ENCODE measurements at places on chromosomes 11 and 22.

DNA sequence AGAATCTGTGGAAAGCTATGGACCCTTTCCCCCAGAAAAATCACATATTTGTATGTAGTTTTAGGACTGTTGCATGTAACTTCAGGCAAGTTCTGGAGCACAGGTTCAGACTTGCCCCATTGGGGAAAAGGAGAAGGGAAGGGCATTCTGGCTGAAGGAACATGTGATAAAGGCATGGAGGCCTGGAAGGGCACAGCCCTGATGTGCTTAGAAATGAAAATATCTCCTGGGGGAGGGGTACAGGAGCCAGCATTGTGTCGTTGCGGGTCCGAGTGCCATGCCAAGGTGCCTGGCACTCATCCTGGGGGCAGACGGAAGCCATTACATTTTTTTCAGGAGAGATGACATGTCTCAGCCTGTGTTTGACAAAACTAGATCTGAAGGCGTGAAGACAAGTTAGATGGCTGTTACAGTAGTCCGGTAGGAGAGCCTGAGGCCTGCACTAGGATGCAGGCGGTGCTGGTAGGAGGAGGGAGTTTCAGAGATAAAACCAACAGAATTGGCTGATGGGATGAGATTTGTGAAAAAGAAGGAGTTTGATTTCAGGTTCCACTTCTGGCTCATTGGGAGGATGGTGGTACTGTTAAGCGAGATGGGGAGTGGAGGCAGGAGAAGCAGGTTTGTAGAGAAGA lies 96.9 kb downstream of the TEAD1 start:
- no peaks in the 10 kb centered on the region for H3K27me3 ChIP-seq
- H3K4me1 ChIP-seq, result peaks cover 29% of the 10 kb centered on the region
- H3K36me3 ChIP-seq, result no peaks in the 10 kb centered on the region
- DNase-seq, result no peak
- H3K27ac ChIP-seq, result no peak overlapping the region

DNA sequence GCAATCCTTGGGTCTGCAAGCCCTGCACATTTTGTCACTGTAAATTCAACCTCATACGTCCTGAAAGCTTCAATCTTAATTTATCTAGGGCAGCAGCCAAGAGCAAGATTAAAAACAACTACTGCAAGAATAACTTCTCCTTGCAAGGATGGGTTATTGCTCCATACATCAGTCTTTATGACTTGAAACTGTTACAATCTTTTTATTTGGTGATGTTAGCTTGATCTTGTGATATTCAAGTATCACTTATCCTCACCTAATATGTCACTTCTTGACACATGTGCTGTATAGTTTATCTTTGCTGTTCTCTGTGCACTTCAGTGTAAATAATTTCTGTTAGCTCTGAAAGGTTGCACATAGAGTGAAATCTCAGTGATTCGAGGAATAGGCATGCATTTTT lies 14.7 kb upstream of the APLP2 start:
- H3K27ac ChIP-seq, result no peak overlapping the region
- H3K36me3 ChIP-seq, result no peaks in the 10 kb centered on the region
- peaks cover 7% of the 10 kb centered on the region for H3K4me1 ChIP-seq

DNA sequence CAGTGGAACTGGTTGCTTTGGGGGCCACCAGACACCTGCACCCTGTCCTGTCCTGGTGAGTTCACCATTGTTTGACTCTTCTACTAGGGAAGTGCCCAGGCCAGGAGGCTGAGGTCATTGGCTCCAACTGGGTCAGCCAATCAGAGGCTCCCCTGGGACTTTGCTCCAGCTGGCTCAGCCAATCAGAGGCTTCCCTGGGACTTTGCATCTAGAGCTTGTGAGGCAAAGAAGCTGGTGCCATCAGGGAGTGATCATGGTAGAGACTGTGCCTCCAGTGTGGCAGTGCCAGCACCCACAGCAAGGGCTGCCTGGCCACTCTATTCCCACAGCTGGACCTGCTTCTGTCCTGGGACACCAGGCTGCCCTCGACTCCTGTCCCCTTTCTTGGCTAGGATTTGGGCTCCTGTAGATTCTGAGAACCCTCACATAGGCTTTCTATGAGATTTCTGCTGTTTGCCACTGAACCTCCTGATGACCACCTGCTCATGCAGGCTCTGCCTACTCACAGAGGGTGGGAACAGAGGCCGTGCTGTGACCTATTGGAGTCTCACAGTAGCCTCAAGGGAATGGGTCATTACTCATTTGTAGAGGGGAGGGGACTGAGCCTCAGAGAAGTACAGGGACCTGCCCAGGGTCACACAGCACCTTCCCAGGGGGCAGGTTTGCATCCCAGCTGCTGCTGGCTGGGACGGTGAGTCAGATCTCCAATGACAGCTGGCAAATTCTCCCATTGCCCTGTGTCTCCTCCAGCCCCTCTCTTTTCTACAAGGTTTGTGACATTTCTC lies 59.2 kb upstream of the SHISAL1 start:
- no peaks in the 10 kb centered on the region for H3K36me3 ChIP-seq
- H3K27ac ChIP-seq, result no peak overlapping the region
- no peak overlapping the region for H3K4me3 ChIP-seq
- no peaks in the 10 kb centered on the region for H3K27me3 ChIP-seq
- peaks cover 7% of the 10 kb centered on the region for H3K4me1 ChIP-seq

GRCh38 chr22:28410050-28410816 lies 269.4 kb downstream of the TTC28 start:
- DNase-seq, result no peak
- H3K4me3 ChIP-seq, result no peak overlapping the region

GRCh38 chr11:71421392-71421950 lies 26.7 kb downstream of the DHCR7 start:
- no peaks in the 10 kb centered on the region for H3K27me3 ChIP-seq
- no peak overlapping the region for H3K27ac ChIP-seq
- no peak overlapping the region for H3K4me3 ChIP-seq
- no peak for DNase-seq
- no peaks in the 10 kb centered on the region for H3K36me3 ChIP-seq

- H3K36me3 ChIP-seq, result no peaks in the 10 kb centered on the region
- peaks cover 5% of the 10 kb centered on the region for H3K4me1 ChIP-seq
- no peaks in the 10 kb centered on the region for H3K27me3 ChIP-seq
- no peak for DNase-seq
- H3K4me3 ChIP-seq, result no peak overlapping the region
These were observed 5.4 kb upstream of the NDUFS8 start for GRCh38 chr11:68025047-68025446.

DNA sequence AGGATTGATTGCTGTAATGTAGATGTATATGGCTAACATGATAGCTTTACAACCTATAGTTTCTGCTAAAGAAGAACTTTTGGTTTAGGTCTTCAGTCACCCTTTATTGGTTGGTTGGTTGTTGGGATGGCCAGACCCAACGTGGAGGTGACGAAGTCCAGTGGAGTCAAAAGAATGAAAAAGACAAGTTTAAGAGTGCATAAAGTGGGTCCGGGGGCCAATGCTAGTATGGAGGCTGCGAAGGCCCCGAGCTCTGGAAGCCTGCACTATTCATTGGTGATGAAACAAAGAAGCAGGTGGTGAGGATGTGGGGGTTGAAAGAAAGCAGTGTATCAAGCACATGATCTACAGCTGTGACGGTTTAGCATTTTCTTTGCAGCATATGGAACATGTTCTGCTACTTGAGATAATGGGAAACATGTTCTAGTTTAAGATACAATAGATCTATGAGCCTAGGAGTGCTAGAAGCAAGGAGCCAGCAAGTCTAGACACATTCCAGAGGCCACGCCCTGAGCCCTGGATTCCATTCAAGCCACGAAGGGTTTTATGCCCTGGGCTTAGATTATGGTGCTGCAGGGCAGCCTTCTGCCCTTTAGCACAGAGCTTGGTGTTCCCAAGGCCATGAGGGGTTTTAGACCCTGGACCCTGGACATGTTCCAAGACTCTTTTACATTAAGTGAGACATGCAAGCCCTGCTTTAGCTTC lies 6.3 kb downstream of the TCP11L1 start:
- no peak overlapping the region for H3K27ac ChIP-seq
- no peak for DNase-seq
- H3K4me3 ChIP-seq, result no peak overlapping the region
- no peaks in the 10 kb centered on the region for H3K27me3 ChIP-seq

DNA sequence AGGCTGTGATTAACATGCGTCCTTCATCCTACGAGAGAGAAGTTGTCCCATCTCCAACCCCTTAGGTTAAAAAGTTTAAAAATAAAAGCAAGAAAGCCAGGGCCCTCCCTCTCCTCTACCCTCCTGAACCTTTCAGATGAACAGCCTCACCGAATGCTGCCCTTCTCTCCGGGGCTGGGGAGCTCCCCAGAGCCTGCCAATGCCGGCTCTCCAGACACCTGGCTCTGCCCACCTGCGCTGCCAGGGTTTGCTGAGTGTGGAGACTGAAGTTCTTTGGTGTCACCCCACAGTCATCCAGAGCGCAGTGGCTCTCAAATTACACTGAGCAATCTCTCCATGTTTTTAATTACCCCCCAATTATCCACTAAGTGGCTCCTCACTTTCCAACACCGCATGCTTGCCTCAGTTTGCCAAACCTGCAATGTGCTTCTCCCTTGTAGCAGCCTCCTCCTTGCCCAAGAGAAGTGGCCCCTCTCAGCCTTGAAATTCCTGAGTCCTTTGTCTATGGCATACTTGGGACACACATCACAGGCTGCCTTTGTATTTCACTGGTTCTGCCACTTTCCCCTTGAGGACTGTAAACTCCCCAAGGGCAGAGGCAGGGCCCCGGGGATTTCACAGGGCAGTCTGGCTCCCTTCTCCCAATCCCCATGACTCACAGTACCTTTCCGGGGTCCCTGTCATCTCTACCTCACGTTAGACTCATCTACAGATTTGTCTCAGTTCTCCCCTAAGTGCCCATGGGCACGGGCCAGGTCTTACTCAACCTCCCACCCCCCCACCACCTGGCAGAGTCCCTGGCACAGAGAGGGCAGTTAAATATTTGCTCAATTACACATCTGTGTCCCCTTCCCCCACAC lies 2.0 kb downstream of the MYH9 start:
- H3K4me3 ChIP-seq, result peak overlapping the region; percentile 50
- H3K27ac ChIP-seq, result peak overlapping the region; percentile 87
- peaks cover 15% of the 10 kb centered on the region for H3K4me1 ChIP-seq
- peak; percentile 55 for DNase-seq
- H3K36me3 ChIP-seq, result no peaks in the 10 kb centered on the region

GRCh38 chr22:20204806-20205205 lies 54.0 kb upstream of the CCDC188 start:
- DNase-seq, result peak; percentile 34
- H3K36me3 ChIP-seq, result no peaks in the 10 kb centered on the region
- H3K4me3 ChIP-seq, result no peak overlapping the region
- H3K4me1 ChIP-seq, result peaks cover 53% of the 10 kb centered on the region

DNA sequence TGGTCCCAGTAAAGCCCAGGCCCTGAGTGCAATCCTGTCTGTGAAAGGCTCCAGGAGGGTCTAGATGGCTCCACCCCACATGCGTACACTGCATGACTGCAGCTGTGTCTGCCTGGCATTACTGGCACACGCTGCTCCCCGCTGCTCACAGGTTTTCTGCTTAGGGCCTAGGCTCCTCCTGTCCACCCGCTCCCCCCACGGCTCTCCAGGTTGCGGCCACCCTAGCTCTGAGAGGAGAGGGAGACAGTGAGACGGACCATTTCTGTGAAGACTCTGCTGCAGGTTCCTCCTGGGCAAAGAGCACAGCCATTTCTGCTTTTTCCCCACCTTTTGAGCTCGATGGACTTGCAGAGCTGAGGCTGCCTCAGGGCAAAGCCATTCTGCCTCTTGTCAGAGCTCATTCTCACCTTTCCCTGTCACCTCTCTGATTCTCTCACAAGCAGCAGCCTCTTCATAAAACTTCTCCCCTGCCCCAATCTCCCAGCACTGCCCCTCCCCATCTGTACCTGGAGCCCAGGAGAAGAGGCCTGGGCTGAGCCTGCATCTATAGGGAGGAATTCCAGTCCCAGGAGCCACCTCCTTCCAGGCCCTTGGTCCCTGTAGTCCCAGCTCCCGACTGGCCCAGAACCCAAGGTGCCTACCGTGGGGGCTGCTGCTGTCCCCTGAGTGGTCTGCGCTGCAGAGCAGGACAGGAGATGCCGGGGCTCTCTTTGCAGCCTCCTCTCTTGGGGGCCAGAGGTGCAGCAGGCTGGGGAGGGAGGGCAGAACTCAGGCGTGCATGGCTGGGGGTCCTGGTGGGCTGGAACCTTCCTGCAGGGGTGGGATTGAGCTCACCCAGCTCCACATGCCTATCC lies 433.7 kb upstream of the B3GAT1 start:
- peaks cover 18% of the 10 kb centered on the region for H3K27me3 ChIP-seq
- H3K27ac ChIP-seq, result no peak overlapping the region
- DNase-seq, result no peak
- H3K4me3 ChIP-seq, result no peak overlapping the region
- H3K4me1 ChIP-seq, result no peaks in the 10 kb centered on the region

DNA sequence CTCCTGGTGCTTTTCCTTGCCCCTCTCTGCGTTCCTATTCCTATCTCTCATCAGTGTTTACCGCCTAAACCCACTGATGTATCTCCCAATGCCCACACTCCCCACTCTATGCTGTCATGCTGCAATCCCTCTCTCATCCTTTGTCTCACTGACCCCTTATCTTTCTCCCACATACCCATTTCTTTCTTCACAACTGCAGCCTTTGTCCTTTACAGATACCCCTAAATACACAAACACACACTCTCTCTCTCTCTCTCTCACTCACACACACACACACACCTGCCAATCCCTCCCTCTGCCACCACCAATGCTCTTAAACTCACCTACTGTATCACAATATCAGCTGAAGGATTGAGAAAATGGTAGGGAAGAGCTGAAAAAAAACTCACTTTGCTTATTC lies 5.3 kb upstream of the OR52B2 start:
- DNase-seq, result no peak
- H3K4me3 ChIP-seq, result no peak overlapping the region
- no peaks in the 10 kb centered on the region for H3K36me3 ChIP-seq
- H3K27ac ChIP-seq, result no peak overlapping the region
- H3K4me1 ChIP-seq, result no peaks in the 10 kb centered on the region
- no peaks in the 10 kb centered on the region for H3K27me3 ChIP-seq

GRCh38 chr11:68527585-68527984 lies 67.0 kb downstream of the PPP6R3 start:
- H3K27ac ChIP-seq, result no peak overlapping the region
- no peak overlapping the region for H3K4me3 ChIP-seq
- no peak for DNase-seq
- no peaks in the 10 kb centered on the region for H3K27me3 ChIP-seq
- no peaks in the 10 kb centered on the region for H3K36me3 ChIP-seq
- H3K4me1 ChIP-seq, result peaks cover 31% of the 10 kb centered on the region

DNA sequence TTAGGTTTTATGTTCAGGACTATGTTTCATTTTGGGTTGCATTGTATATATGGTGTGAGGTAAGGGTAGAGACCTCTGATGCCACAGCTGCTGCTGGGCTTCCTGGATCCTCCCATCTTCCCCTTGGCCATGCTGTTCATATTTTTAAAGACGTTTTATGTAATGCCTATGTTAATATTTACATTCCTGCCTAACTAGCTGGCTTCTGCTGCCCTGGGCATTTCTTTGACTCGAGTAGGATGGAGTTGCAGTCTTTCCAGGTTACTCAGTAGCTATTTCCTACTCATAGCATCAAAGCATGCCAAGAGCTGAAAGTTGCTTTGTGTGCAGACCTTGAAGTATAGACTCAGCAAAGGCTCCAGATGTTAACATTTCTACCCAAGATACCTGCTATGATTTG lies 220.5 kb upstream of the CADM1 start:
- H3K27ac ChIP-seq, result no peak overlapping the region
- no peak overlapping the region for H3K4me3 ChIP-seq
- no peak for DNase-seq
- H3K4me1 ChIP-seq, result no peaks in the 10 kb centered on the region

- peaks cover 4% of the 10 kb centered on the region for H3K4me1 ChIP-seq
- peak; percentile 16 for DNase-seq
- H3K36me3 ChIP-seq, result no peaks in the 10 kb centered on the region
- H3K27ac ChIP-seq, result peak overlapping the region; percentile 50
- no peak overlapping the region for H3K4me3 ChIP-seq
- no peaks in the 10 kb centered on the region for H3K27me3 ChIP-seq
These were observed 94.3 kb downstream of the SOX6 start for GRCh38 chr11:16261836-16262644.
